ENCODE measurements at places on chromosomes 2 and 18.
A peak's percentile ranks its signal among the peaks of the same experiment; 100 is the strongest.

GRCh38 chr2:40265602-40266001 is 186.3 kb downstream of the SLC8A1 start:
- DNase-seq: no peak

DNA sequence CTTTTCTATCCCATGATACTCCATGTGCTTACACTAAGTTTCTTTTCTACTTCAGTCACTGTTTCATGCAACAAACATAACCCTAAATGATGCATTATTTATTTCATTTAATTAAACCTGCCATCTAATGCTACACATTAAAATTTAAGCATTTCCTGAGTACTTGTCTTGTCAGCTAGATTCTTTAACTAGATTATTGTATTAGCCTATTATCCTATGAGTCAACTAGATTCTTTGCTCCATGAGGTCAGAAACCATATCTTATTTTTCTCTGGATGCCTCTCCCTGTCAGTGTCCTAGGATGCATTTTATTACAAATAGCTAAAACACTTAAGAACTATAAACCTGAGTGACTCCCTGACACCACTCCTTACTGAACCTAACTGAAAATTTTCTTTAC is 652.4 kb downstream of the SLC4A3 start:
- DNase-seq: no peak

GRCh38 chr18:63213331-63213900 is 106.2 kb downstream of the BCL2 start:
- DNase-seq: no peak

- no peak for DNase-seq
Observed at GRCh38 chr2:241606186-241606585, 30.8 kb downstream of the THAP4 start.

DNA sequence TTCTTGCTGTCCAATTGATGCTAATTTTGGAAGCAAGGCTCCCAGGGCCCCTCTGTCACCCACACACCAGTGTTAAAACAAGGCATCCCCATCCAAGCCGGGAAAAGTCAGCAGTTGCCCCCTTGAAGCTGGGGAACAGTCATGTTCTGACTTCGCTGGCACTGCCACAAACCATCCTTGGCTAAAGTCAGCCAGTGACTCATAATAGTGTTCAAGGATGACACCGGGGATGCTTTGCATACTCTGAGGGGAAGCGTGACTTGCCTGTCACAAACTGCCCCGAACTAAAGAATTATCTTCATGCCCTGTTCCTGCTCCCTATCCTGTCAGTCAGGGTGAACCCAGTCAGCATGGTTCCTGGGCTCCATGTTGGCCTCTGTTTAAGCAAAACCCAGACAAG is 37.0 kb downstream of the TGFA start:
- peak; percentile 15 for DNase-seq

DNA sequence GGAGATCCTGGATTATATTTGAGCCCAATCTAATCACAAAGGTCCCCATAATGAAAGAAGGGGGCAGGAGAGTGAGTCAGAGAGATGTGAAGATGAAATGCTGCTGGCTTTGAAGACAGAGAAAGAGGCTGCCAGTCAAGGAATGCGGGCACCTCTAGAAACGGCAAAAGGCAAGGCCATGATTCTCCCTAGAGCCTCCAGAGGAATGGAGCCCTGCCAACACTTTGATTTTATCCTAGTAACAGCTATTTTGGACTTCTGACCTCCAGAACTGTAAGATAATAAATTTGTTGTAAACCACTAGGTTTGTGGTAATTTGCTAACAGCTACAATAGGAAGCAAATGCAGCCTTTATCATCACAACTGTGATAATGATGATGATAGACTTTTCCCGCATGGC is 32.9 kb downstream of the LBH start:
- DNase-seq: no peak

GRCh38 chr2:104871649-104871971 is 17.7 kb downstream of the POU3F3 start:
- DNase-seq: no peak

GRCh38 chr18:49305688-49306336 is 154.6 kb downstream of the DYM start:
- no peak for DNase-seq

DNA sequence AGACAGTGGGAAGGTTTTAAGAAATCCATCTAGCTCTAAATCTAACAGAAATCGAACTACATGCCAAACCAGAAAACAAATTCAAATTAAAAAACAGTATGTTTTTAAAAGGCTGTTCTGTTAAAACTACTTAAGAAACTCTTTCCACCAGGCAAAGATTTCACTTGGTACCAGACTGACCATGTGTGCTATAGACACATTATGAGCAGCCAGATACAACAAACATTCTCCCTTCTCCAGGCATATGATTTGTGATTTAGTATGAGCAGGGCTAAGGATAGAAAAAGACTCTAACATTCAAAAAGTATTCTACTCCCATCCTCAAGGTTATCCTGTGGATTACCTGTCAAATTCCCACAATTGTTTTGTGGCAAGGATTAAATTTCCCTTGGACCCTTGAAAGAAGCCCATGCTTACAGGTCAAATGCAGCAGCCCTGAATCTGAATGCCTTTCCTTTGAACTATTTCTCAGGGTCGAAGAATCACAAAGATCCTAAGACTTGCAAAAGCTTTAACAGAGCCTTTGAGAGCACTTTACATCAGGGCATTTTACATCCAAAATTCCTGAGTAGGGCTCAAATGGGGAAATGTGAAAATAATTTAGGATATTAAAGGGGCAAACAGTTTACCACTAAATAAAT is 42.5 kb upstream of the TTC32 start:
- no peak for DNase-seq

- DNase-seq: peak; percentile 99
Observed at GRCh38 chr18:7038330-7038851, 79.2 kb downstream of the LAMA1 start.

DNA sequence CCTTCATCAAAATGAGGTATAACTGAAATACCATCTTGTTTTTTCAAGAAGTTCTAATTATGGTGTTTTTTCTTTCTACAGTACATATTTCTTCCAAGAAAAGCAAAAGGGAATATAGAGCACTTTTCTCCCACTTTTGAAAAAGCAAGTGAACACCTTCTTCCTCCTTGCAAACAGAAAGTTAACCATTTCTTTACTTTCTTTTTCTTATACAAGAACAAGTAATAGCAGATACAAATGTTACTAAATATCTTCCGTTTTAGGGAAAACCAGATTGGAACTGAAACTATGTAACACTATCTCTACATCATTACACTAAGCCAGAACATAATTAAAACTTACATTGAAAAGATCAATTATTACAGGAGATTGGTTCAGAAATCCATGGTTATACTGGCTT is 44.0 kb downstream of the COBLL1 start:
- no peak for DNase-seq

DNA sequence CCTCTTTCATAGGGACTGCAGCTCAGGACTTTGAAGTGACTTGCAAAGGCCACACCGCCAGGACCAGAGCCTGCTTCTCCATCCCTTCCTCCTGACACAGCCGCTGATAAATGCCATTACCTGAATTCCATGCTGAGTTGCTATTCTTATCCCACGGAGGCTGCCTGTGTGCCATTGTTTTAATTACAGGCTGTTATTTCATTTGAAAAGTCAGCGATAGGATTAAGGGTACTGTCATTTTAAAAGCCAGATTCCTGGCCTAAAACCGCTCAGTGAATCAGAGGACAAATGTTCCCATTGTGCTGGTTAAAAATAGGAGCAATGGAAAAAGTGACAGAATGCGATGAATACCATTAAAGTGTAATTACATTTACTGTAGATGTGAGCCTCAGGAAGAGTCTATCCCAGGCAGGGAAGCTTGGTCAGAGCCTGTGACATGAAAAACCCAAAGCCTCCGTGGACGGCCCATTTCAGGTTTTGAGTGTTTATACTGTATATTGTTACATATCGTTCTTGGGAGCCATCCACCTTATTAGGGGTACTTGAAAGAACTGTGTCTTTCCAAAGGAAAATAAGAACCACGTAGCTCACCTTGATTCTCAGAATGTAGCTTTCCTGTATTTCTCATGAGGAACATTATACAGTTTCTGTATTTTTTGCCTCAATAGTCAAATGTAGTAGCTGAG is 41.3 kb downstream of the PDCL3 start:
- no peak for DNase-seq

DNA sequence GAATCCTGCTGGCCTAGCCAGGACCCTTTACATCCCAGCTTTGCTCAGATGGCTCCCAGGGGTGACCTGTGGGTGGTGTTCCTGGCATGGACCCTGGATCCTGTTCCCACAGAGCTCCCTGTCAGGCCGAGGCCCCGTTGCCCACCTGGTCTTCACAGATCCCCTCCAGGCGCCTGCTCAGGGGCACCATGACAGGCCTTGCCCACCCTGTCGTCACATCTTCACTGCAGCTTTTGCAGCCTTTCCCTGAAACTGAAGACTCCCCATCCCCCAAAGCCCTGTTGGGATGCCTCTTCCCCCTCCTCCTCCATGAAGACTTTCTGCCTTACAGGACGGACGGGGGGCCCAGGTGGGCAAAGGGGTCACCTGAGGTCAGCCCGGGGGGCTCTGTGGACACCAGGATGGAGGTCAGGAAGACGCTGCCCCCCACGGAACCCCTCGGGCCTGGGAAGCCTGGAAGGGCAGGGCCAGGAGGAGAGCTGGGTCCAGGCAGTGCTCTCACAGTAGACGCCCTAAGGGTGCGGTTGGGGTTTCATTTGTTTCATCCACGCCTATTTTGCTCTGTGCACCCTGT is 13.0 kb upstream of the KIF1A start:
- no peak for DNase-seq

DNA sequence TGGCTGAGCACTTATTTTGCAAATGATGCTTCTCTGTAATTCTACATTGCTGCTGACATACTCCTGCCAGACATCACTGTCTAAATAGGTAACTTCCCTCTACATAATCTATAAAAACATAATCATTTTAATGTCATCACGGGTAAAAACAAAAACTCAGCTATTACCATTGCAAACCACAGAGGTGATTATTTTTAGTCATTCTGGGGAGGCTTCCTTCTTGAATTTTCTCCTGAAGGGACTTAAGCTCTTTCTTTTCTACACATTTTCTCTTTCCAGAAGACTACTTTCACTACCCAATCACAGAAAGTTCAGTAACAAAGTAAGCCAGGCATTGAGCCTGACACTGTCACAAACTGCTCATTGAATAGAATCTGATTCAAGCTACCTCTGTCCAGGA is 40.4 kb upstream of the NFU1 start:
- DNase-seq: no peak

DNA sequence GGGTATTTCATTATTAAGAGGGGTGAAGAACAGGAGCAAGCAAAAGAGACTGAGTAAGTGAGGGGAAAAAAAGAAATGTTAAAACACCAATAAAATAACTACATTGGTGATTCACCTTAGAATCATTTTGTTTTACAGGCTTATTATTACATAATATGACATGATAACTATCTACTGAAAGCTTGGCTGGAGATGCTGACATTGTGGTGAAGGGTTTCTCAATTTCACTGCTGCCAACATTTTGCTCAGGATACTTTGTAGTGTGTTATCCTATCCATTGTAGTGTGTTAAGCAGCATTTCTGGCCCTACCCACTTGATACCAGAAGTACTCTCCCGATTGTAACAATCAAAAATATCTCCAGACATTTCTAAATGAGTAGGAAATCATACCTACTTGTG is 1564.6 kb upstream of the NXPH2 start:
- no peak for DNase-seq

DNA sequence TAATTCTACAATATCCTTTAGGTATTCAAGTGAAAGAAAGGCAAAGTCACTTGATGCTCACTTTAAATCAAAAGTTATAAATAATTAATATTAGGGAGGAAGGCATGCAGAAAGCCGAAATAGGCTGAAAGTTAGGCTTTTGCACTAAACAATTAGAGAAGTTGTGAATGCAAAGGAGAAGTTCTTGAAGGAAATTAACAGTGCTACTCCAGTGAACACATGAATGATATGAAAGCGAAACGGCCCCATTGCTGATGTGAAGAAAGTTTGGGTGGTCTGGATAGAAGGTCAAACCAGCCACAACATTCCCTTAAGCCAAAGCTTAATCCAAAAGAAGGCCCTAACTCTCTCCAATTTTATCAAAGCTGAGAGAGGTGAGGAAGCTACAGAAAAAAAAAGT is 103.1 kb upstream of the CXCR4 start:
- DNase-seq: no peak

GRCh38 chr2:111178730-111179405 is 58.2 kb downstream of the BCL2L11 start:
- peak; percentile 70 for DNase-seq

DNA sequence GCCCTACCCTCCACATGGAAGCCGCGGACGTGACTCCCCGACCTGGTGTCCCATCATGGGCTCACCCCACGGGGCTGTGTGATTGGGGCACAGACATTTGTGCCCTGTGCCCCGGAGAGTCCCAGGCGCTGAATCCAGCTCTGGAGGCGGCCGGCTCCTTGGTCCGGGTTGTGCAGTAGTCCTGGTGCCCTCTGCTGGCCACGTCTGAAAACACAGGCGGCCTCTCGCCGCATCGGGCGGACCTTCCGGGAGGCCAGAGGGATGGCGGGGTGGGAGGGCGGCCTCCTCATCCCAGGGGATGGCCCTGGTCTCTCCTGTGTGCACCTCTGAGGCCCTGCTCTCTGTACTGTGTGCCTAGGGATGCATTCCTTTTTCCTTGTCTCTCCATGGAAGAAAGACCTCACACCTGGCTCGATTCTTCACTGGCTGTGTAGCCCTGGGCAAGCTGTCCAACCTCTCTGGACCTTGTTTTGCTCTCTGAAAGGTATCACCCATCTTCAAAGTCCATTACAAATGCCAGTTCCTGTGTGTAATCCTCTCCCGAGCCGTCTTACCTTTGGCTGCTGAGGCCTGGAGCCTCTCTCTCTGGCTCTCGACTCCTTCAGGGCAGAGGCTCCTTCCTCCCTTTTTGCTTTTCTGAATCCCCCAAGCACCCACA is 27.6 kb downstream of the CELF4 start:
- DNase-seq: peak; percentile 58

DNA sequence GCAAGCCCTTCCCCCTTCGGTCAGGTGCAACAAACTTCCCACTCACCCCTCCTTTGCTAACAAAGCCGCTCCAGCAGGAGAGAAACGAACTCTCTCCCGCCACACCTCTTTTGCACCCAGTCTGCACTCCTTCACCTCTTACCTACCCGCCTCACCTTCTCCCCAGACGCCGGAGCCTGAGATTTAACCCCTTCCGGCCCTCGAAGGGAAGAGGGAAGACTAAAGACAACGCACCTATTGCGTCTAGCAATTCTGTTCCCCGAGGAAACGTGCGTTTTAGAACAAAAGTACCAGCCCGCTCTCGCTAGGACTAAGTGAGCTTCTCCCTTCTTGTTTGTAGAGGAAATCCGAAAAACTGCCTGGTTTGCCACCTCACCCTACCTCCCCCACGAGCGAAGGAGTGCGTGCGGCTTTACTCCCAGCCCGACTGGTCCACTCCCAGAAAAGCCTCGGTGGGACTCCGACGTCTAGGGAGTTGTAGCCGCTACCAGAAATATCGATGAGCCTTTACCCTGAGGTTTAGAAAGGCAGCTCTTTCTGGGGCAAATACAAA is 441 bp upstream of the PEX13 start:
- peak; percentile 86 for DNase-seq

GRCh38 chr2:101119431-101119830 is 31.8 kb downstream of the TBC1D8 start:
- DNase-seq: no peak

Measured in kidney glomerular epithelial cell (primary cell).